ENCODE measurements at places on chromosomes 6 and 20.

GRCh38 chr20:11130554-11131166, 456.9 kb upstream of the JAG1 start:
- DNase-seq: no peak

- DNase-seq: no peak
Measured at GRCh38 chr6:7580537-7580926, 9.5 kb upstream of the SNRNP48 start.

- DNase-seq: no peak
Measured at GRCh38 chr6:157898169-157898568, 75.1 kb downstream of the SNX9 start.

DNA sequence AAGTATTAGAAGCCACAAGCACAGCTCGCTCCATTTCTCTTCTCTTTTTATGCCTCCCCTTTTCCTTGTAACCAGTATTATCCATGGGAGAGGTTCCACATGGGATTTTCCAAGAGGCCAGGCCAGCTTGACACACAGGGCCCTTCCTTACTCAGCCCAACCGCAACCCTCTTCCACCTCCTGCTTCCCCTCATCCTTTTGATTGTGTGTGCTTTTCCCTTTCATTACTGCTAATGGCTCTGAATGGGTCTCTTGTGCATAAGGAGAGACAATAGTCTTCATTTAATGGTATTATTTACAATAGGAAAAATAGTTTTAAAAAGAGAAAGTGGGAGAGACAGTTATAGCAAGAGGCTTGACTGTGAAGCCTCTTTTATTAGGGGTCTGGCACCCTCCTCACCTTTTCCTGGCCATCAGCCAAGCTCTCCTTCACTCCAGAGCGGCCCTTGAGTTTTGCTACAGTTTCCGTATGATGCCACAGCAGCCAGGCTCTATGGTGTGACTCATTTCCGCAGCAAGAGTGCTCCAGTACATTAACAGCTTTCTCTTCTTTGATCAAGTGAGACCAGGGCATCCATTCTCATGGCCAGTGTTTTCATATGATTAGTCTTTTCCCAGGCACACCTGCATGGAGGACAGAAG, 579.5 kb downstream of the TFAP2B start:
- no peak for DNase-seq

GRCh38 chr6:81977486-81977885, 225.0 kb upstream of the TENT5A start:
- no peak for DNase-seq

DNA sequence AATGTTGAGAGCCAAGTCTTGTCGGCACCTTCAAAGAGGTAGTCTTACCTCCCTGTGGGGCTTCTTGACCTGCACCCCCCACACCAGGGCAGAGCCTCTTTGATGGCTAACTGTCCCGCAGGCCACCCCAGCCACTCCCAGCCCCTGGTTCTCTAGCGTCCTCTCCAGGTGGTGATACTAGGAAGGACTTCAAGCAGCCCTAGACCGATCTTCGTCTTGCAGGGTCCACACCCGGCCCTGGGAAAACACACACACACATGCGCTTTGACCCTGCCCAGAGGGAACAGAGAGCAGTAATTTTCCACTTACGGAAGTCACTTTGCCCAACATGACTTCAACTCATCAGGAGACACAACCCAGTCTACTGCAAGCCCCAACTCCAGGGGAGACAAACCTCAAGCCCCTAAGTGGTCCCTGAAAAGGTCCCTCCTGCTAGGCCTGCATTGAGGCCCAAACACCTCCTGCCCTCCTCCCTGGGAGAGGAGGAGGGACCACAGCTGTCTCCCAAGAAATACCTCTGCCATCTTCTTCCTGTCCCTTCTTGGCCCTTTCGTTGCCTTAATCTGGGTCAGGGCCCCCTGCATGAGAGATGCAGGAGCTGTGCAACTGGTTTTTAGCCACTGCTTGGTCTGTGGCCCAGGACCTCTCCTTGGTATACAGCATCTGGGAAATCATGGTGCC, 2.9 kb upstream of the BPIFB1 start:
- DNase-seq: peak; percentile 19

DNA sequence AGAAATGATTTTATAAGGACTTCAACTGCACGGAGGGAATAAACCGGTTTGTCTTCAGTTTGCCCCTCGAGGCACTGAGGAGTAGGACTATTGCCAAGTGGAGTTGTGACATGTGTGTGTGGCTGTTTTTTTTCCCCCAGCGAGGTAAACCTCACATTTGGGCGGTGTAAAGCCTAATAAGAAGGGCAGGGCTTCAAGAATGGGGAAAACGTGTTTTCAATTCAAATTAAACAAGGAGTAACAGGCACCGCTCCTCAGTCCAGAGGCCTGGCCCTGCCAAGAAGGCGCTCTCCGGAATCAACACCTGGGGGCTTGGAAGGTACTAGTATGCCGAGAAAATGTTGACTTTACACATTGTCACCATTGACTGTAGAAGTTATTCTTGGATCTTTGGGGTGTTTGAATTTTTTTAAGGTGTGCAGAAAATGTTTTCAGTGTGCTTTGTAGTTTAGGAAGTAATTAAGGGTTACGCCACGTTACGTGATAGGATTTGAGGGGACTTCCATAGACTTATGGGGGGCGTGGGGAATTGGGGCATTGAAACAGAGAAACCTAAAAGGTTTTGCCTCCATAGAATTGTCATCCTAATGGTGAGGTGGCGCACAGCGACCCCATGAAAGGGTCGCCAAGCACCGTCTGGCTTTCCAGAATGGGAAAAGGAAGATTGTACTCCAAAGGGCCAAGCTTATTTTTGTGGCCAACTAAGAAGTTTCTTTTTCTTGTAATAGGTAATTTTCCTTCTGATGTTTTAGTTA, 791 bp downstream of the ADGRG6 start:
- no peak for DNase-seq

- no peak for DNase-seq
Measured at GRCh38 chr20:60937585-60937984, 314.5 kb upstream of the CDH4 start.

GRCh38 chr6:61193771-61194170, 1092.3 kb downstream of the KHDRBS2 start:
- no peak for DNase-seq

- DNase-seq: no peak
Measured at GRCh38 chr6:41560431-41561192, 14.4 kb downstream of the FOXP4 start.

- DNase-seq: no peak
Measured at GRCh38 chr20:13452470-13453124, 186.1 kb downstream of the TASP1 start.

GRCh38 chr6:150723857-150724256, 124.2 kb downstream of the PLEKHG1 start:
- no peak for DNase-seq

DNA sequence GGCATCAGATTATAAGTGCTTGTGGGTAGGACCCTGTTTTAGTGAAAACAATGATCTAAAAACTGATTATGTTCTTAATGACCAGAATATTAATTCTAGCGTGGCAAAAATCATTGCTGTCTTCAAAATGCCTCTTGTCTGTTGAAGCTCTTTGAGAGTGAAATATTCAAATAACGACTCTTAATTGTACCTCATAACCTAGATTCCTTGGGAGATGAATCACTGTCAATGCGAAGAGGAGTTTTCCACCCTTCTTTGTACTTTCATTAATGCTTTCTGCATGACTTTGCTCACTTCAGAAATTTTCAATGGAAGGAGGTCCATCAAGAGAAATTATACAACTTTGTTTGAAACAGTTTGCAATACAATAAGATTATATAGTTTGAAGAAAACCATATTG, 71.5 kb downstream of the CRYBG1 start:
- no peak for DNase-seq

GRCh38 chr6:53702316-53702715, 36.8 kb upstream of the KLHL31 start:
- DNase-seq: no peak

DNA sequence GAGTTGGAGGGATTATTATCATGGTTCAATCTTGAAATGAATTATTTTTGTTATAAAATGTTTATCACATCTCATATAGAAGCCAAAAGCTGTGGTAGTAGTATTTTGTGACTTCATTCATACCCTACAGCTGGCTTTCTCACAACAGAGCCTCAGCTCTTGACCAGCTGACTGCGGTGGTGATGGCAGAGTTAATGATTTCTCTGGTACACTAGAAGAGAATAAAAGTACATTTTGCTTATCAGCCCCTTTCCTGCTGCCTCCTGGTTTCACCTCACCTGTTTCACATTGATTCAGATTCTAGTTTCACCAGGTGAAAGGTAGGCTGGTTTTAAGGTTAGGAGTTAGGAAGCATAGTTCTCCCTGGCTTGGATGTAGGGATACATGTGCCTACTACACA, 55.7 kb downstream of the AFG1L start:
- DNase-seq: no peak

DNA sequence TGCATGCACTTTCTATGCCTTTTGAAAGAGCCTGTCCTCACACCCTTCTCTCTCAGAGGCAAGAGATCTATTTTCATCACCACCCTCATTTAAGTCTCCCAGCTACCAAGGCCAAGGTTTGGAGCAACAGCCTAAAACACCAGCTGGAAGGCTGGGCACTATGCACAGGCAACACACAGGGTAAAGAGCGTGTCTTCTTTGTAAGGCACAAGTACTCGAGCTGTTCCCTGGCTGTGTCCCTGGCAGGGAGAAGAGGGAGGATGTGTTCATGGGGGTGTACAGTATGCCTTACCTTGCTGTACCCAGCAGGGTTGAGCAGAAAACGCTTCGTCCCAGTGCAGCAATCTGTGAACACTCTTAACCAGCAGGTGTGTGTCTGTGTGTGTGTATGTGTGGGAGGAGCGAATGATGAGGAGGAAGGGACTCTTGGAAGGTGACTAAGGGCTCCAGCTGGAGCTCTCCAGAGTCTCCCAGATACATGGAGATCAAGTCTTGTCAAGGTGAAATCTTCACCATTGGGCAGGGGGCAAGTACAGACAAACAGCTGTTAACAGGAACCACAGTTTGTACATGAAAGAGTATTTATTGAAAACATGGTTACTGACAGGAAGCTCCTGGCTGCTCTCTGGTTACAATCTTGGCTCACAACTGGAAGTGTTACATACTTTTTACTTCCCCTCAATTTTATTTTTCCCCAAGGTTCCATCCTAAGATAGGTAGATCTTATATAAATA, 40.8 kb downstream of the ELMO2 start:
- no peak for DNase-seq

- DNase-seq: no peak
Measured at GRCh38 chr6:105449756-105450390, 47.0 kb upstream of the PREP start.

- no peak for DNase-seq
Measured at GRCh38 chr6:54248319-54248718, 59.9 kb upstream of the TINAG start.
